ENCODE measurements at places on chromosomes 13 and 19.

DNA sequence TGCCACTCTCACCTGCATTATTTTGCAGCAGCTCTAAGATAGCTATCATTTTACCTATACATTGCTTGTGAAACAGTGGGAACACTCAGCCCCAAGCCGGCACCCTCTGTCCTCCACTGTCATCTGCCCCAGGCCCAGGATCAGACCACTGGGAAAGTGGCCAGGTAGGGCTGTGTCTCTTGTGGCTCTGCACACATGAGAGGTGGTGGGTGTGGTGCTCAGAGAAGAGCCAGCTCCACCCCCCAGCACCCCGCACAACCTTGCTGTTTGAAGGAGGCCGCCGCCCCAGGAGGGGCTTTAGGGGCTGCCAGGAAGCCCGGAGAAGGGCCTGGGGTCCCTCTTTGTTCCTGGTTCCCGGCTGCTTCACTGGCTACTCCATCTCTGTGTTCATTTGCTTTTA is 26.6 kb downstream of the PPP1R37 start:
- DNase-seq: no peak

DNA sequence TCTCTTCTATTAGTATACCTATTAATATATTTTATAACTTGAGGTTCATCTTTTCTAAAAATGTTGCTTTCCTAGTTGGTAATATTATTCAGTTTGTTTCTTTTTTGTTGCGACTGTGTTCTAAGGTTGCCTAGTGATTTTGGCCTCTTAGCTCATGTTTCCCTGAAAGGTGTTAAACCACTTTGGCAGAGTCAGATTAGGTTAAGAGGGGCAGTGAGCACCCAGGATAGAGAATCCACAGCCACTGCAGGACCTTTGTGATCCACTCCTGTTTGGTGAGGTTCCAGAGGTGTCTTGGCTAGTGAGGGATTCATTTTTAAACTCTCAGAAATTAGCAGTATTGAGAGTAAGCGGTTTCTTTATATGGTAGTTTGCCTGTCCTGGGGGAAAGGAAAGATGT is 14.9 kb upstream of the GPR18 start:
- no peak for DNase-seq

DNA sequence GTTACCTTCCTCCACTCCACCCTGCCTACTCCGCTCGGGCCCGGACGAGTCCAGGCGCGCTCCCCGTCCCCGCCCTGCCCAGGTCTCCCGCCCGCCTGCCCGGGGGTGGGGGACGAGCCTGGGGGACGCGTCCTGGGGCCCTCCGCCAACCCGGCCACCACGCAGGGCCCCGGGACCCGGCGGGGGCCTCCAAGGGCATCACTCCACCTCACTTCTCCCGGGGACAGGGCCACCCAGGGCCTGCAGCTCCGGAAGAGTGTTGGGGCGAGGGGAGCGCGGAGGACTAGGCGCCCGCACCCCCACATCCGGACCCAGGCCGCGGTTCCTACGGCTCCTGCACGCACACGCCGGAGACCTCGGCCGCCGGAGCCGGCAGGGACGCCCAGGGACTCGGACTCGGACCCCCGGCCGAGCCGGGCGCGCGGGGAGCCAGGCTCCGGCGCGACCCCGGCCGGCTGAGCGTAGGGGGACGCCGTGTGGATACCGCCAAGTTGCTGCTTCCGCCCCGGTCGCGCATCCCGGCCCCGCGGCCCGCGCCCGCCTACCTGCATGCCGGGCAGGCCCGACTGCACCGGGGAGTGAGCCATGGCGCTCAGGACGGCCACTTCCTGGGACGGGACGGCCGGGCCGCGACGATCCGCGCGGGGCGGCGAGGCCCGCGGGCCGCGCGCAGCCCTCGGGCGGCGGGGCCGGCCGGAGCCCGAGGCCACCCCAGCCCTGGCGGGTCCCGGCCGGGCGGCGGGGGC is 534 bp downstream of the STK24 start:
- peak; percentile 45 for DNase-seq

GRCh38 chr19:2495651-2496316 is 19.9 kb downstream of the GADD45B start:
- no peak for DNase-seq

- no peak for DNase-seq
These were observed 20.3 kb downstream of the ATP12A start for GRCh38 chr13:24700539-24700938.

GRCh38 chr13:114161644-114162532 is 17.2 kb upstream of the CFAP97D2 start:
- no peak for DNase-seq

GRCh38 chr13:94140511-94140910 is 339.0 kb downstream of the DCT start:
- no peak for DNase-seq

DNA sequence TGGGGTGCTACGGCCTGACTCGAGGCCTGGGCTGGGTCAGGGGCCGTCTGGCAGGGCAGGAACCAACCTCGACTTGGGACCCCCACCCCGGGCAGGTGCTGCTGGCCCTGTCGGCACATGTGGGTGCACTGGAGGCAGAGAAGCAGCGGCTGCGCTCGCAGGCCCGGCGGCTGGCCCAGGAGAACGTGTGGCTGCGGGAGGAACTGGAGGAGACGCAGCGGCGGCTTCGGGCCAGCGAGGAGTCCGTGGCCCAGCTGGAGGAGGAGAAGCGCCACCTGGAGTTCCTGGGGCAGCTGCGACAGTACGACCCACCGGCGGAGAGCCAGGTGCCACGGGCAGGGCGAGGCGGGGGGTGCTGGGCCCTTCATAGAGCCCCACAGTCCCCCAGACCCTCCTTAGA is 5.9 kb downstream of the KLC3 start:
- no peak for DNase-seq

DNA sequence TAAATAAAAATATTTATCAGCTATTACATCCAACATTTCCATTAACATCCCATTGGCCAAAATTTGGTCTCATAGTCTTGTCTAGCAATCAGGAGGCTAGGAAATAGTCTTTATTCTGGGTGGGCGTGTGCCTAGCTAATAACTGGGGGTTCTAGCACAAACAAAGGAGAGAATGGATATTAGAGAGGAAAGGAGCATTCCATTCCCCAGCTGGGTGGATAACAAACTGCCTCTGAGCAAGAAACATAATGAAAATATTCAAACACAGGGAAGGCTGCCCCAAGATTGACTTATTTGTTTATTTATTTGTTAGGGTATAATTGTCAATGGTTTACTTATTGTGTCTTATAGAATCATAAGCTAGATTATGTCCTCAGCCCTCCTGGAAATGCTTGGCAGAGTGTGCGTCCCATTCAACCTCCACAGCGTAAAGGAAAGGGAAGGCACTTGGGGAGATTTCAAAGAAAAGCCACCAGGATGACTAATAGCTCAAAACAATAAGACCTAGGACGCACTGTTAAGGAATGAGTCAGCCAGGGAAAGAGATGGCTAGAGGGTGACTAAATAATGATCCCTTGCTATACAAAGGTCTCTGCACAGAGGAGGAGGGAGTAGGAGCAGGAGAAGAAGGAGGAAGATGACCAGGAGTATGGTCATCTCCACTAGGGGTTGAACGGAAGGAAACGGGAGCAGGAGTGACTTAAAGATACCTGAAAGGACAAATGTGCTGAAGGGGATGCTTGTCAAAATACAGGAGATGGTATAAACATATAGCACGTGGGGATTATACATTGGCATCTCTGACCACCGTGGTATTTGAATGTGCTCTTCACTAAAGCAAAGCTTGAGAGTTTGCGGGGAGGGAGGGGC is 23.5 kb upstream of the USP12 start:
- no peak for DNase-seq

DNA sequence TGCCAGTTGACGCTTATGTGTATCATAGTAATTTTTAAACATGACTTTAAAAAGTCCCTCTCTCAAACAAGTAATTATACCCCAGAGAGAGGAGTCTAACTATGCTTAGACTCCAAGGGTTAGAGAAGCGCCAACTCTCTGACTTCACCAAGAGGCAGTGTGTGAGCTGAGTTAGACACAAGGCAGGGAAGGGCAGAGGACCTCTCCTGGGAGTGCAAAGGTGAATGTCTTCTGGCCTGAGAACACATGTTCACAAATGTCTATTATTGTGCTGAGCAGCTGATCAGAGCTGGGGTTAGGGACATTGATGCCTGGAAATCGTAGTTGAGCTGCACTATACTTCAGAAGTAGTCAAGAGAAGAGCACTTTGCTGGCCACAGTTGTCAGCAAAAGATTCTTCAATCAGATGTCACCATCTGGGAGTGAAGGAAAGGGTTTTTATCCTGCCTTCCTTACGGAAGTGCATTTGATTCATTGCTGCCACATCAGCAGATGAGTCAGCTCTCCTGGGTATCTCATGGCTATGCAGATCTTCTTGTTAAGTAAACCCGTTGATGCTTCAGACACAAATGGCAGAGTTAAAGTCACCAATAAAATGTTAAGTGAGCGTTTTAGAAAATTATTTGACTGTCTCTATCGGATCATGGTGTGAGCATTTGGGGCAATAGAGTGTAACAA is 283.2 kb upstream of the ARGLU1 start:
- DNase-seq: no peak

- no peak for DNase-seq
These were observed 666.6 kb downstream of the SLITRK1 start for GRCh38 chr13:83215627-83216026.

DNA sequence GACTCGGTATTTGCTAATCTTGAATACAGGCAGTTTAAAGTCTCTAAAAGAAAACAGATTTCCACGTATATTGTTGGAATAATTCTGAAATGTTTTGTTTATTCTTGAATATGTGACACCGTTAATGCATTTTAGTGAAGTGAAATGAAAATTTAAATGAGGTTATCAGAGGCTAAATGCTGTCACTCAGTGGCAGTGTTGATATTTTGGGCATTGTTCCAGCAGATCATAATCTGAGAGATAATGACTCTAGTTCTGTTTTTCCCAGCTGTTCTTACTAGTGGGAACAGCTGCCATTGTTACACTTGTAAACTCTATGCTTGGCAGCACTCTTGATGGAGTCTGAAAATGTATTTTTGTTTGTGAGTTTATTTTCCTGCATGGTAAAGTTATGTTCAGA is 365.6 kb upstream of the SLC10A2 start:
- no peak for DNase-seq

- no peak for DNase-seq
These were observed 11.8 kb downstream of the AP3D1 start for GRCh38 chr19:2139385-2140137.

DNA sequence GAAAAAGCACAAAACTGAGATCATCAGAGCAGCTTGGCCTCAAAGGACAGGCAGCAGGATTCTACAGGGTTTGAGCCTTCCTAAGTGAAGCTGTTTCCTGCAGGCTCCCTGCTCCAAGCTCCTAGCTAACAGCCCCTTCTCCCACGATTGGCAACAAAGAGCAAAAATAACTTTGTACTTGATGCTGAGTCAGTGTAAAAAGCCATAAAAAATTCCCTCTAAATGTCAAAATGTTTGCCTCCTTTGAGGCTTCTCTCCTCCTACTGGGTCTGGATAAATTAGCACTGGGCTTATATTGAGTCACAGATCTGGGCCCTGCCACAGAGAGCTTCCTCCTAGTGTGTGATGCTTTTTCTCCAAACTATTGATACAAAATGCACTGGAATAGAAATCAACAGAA is 153.3 kb downstream of the TNFRSF19 start:
- no peak for DNase-seq

- no peak for DNase-seq
These were observed 10.1 kb downstream of the COPE start for GRCh38 chr19:18908917-18909619.

DNA sequence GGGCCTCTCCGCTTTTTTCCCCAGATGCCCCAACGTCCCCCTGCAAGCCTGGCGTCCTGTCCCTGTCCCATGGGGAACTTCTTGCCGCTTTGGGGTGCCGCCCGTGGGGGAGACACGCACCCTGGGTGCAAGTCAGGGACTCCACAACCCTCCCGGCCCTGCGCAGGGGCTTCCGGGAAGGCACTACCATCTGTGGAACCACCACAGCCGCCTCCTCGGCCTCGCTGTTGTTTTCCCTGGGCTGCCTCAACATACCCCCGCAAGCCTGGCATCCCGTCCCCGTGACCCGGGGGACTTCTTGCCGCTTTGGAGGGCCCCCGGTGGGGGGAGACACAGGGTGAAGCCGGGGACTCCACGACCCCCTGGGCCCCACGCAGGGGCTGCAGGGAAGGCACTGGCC is 238.4 kb downstream of the TUBA3C start:
- no peak for DNase-seq

Data from activated T-helper 2 cell treated with anti-CD3 and anti-CD28 coated beads, Interferon-gamma antibody, Interleukin-2, Interleukin-4, amounts not matched to agents 10 μg/mL and 5 μg/mL and 100 μg/mL, durations not matched to agents 14 hours and 24 hours and 36 hours (primary cell).